ENCODE measurements at places on chromosomes 4 and X.

DNA sequence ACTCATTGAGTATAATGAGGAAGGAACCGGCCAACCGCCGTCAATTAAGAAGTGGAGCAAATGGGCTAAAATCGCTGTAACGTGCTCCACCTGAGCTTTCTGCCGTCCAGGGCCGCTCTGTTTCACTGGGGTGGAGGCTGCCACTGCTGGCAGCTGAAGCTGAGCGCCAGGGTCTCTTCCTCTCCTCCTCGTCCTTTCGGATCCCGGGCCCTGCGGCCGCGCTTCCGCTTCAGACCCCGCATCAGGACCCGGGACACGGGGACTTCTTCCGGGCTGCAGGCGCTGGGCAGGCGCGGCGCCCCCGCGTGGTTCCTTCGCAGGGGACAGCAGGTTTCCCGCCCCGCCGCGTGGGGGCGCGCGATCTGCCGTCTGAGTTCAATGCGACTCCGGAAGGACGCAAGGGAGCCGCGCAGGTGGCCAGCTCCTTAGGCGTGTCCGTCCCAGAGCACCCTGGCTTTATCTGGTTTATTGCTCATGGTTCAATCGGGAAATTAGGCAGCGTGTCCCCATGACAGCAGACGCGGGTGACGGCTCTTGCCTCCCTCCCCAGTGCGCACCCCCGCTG, 519.8 kb downstream of the TRIML1 start:
- no peak for DNase-seq
- no peaks in the 10 kb centered on the region for H3K4me1 ChIP-seq
- H3K27me3 ChIP-seq = peaks cover 9% of the 10 kb centered on the region
- H3K4me3 ChIP-seq = no peak overlapping the region
- H3K27ac ChIP-seq = no peak overlapping the region

- H3K4me1 ChIP-seq = no peaks in the 10 kb centered on the region
- H3K27ac ChIP-seq = no peak overlapping the region
- no peak for DNase-seq
- no peak overlapping the region for H3K4me3 ChIP-seq
- H3K27me3 ChIP-seq = peaks cover 10% of the 10 kb centered on the region
- no peaks in the 10 kb centered on the region for H3K36me3 ChIP-seq
Measured at GRCh38 chrX:140836874-140837273, 127.3 kb downstream of the LINC00632 start.

DNA sequence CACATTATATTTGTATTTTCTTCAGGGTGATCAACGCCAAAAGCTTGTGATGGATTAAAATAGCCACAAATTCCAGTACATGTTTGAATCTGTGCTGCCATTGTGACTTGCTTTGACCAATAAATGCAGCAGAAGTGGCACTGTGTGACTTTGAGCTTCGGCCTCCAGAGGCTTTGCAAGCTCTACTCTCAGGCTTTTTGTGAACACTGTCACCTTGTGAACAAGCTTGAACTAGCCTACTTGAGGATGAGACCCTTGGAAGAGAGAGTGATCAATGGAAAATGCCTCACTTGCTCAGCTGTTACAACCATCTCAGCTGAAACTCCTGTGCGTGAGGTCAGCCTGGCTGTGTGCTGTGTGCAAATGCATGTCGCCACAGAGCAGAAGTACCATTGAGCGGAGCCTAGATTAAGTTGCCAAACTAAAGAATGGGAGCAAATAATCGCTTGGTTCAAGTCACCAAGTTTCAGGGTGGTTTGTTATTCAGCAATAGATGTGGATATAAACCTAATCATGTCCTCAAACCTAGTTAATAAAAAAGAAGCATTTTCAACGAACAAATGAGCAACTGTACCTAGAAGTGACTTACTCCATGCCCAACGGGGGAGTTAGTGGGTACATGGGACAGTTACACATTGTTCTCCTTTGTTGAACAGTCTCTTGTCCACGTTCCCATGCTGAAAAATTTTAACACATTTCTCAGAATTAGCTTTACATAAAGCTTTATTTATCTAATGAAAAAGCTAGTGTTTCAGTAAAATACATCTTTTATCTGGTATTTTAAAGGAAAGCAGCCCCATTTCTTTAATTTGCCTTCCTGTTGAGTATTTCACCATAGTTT, 23.5 kb downstream of the NOA1 start:
- H3K36me3 ChIP-seq = no peaks in the 10 kb centered on the region
- H3K4me3 ChIP-seq = no peak overlapping the region
- H3K27ac ChIP-seq = no peak overlapping the region
- no peak for DNase-seq

- H3K4me3 ChIP-seq = no peak overlapping the region
- H3K27me3 ChIP-seq = no peaks in the 10 kb centered on the region
- H3K4me1 ChIP-seq = no peaks in the 10 kb centered on the region
- H3K27ac ChIP-seq = no peak overlapping the region
Measured at GRCh38 chr4:34861666-34862065, 1382.6 kb downstream of the ARAP2 start.

DNA sequence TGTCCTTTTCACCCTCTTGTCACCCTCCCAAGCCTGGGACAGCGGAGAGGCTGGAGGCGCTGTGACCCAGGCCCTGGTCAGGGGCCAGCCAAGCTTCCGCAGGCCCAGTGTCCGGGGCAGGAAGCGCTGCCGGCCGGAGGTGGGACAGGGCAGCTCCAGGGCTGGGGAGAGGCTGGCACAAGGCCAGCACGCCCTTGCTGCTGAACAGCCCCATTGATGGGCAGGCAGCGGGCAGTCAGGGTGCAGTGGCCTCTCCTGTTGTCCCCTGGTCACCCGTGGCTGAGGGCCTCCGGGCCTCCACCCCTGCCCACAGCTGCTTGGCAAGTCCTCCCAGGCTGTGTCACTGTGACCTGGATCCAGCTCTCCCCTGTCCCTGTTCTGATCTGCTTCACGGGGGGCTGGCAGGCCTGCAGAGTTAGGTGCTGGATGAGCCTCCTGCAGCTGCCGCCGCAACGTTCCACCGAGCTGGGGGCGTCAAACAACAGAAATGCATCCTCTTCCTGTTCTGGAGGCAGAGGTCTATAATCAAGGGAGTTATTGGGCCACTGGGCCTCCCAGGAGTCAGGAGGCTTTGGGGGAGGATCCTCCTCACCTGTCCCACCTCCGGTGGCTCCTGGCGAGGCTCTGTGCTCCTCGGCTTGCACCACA, 107.9 kb downstream of the PSAPL1 start:
- no peaks in the 10 kb centered on the region for H3K36me3 ChIP-seq
- H3K27me3 ChIP-seq = no peaks in the 10 kb centered on the region
- H3K27ac ChIP-seq = no peak overlapping the region
- peaks cover 12% of the 10 kb centered on the region for H3K4me1 ChIP-seq
- DNase-seq = no peak

- peaks cover 30% of the 10 kb centered on the region for H3K4me1 ChIP-seq
- peak overlapping the region; percentile 81 for H3K27ac ChIP-seq
- peak; percentile 40 for DNase-seq
- no peaks in the 10 kb centered on the region for H3K27me3 ChIP-seq
Measured at GRCh38 chrX:74119016-74119910, 184.7 kb upstream of the ZCCHC13 start.

- no peak overlapping the region for H3K27ac ChIP-seq
- DNase-seq = no peak
- H3K4me1 ChIP-seq = no peaks in the 10 kb centered on the region
- H3K27me3 ChIP-seq = no peaks in the 10 kb centered on the region
- H3K4me3 ChIP-seq = no peak overlapping the region
Measured at GRCh38 chr4:7610841-7611240, 176.1 kb upstream of the PSAPL1 start.

DNA sequence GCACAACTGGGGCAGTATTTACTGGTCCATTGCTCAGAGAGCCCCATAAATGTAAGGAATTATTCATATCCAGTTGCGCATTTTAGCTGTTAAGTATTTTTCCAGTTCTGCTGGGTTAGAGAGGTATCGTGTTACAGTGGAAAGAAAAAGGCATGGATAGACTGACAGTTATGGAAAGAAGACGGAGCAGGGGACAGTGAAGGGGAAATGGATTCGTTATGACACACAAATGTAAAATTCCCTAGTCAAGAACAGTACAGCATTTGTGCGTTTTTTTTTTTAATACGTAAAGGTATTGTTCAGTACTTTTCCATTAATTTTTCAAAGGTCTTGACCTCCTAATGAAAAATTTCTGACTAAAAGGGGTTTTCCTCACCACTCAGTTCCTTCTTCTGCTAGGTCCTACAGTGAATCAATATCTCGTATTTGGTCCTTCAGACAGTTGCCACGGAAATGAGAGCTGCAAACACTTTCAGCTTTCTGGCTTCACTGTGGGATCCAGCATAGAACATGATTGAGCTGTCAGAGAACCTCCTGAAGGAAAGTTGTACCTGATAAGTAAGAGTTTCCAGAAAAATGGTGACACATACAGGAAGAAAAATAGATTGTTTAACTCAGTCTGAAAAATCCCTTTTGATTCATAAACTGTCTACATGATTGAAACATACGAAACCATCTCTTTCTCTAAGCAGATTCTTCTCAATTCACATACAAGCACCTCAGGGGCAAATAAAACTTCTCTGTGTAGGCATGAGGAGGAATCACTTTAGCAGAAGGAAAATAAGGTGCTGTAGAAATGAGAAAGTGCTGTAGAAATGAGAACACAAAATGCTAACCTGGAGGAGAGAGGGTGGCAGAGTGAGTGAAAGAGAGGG, 21.8 kb upstream of the BBS12 start:
- no peak for DNase-seq
- H3K27me3 ChIP-seq = no peaks in the 10 kb centered on the region
- no peak overlapping the region for H3K27ac ChIP-seq
- H3K4me1 ChIP-seq = no peaks in the 10 kb centered on the region
- no peak overlapping the region for H3K4me3 ChIP-seq
- H3K36me3 ChIP-seq = no peaks in the 10 kb centered on the region

- peaks cover 37% of the 10 kb centered on the region for H3K4me1 ChIP-seq
- no peak overlapping the region for H3K4me3 ChIP-seq
- H3K27me3 ChIP-seq = no peaks in the 10 kb centered on the region
- no peaks in the 10 kb centered on the region for H3K36me3 ChIP-seq
- DNase-seq = no peak
- H3K27ac ChIP-seq = peak overlapping the region; percentile 90
Measured at GRCh38 chr4:147578593-147578992, 38.6 kb upstream of the TMEM184C start.

- DNase-seq = no peak
- no peak overlapping the region for H3K4me3 ChIP-seq
- H3K27ac ChIP-seq = no peak overlapping the region
- H3K27me3 ChIP-seq = no peaks in the 10 kb centered on the region
Measured at GRCh38 chrX:9183481-9183880, 149.6 kb upstream of the FAM9B start.

DNA sequence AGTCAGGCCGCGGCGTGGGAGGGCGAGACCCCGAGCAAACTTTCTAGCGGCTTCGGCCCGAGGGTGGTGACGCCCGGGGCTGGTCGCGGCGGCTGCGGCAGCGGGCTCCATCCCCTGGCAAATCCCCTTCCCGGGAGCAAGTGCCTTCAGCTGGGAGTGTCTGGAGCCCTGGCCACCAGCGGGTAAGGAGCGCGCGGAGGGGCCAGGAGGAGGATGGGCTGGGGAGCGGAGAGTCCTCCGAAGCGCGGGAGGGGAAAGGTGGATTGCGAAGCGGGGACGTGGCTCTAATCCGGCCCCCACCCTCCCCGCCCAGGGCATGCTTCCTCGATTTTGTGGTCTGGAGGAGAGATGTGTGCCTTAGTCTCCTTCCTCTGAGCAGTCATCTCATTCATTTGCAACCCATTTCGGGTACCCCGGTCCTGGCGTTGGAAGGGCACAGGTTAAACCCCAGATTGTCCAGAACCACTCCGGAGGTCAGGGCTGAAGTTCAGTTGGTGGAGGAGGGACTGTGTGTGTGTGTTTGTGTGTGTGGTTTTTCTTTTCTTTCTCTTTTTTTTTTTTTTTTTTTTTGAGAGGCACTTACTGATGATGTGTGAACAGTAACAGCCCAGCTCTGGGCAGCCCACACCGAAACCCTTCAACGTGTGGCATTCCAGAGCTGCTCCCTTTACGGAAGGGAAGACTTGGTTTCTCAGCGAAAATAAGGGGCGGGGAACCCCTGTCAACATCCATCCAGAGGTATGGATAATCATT, 516 bp downstream of the SGMS2 start:
- no peaks in the 10 kb centered on the region for H3K36me3 ChIP-seq
- no peaks in the 10 kb centered on the region for H3K27me3 ChIP-seq
- DNase-seq = peak; percentile 42
- H3K27ac ChIP-seq = peak overlapping the region; percentile 96
- peak overlapping the region; percentile 69 for H3K4me3 ChIP-seq

- DNase-seq = no peak
- no peak overlapping the region for H3K4me3 ChIP-seq
- peaks cover 16% of the 10 kb centered on the region for H3K4me1 ChIP-seq
Measured at GRCh38 chrX:107504006-107504405, 54.6 kb downstream of the FRMPD3 start.

GRCh38 chr4:8819019-8819418, 52.6 kb downstream of the HMX1 start:
- H3K27ac ChIP-seq = no peak overlapping the region
- DNase-seq = no peak
- H3K4me1 ChIP-seq = no peaks in the 10 kb centered on the region
- no peaks in the 10 kb centered on the region for H3K36me3 ChIP-seq

DNA sequence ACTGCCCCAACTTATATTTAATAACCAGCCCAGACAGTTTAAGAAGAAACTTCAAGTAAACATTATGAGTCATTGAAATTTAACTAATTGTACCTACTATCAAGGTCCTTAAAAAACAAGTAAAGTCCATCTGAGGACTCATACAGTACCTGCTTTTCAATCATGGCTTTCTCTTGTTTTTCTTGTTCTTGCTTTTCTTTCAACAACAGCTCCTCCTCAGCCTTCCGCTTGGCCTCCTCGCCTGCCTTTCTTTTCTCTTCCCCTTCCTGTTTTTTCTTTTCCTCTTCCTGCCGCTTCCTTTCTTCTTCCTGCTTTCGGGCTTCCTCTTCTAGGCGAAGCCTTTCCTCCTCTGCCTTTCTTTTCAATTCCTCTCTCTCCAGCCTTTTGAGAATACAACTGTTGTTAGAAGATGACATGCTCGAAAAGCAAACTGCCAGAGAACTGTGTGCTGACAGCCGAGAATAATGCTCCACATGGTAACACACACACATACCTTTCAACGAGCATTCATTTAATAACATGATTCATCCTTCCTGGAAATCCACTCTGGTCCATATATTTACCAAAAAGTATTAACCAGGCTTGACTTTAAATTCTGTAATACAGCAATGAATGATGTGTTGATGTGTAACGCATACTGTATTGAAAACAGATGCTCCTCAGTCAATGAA, 25.2 kb upstream of the BCLAF3 start:
- H3K4me1 ChIP-seq = no peaks in the 10 kb centered on the region
- no peak for DNase-seq
- no peaks in the 10 kb centered on the region for H3K36me3 ChIP-seq
- no peak overlapping the region for H3K4me3 ChIP-seq
- H3K27ac ChIP-seq = no peak overlapping the region

- H3K4me3 ChIP-seq = no peak overlapping the region
- H3K27me3 ChIP-seq = no peaks in the 10 kb centered on the region
- no peaks in the 10 kb centered on the region for H3K36me3 ChIP-seq
- H3K4me1 ChIP-seq = no peaks in the 10 kb centered on the region
- DNase-seq = no peak
Measured at GRCh38 chr4:57090079-57090478, 20.1 kb downstream of the IGFBP7 start.

GRCh38 chr4:163494360-163495241, at the start of gene TMA16:
Gene TMA16 (plus strand): TSS chr4:163494690. CDS start chr4:163494802, 112 bp downstream.
- H3K27ac ChIP-seq = peak within 1 kb of the TSS; percentile 93
- H3K36me3 ChIP-seq = no peaks in the 10 kb centered on the region
- DNase-seq = peak; percentile 83
- no peaks in the 10 kb centered on the region for H3K27me3 ChIP-seq
- no peaks in the 10 kb centered on the region for H3K4me1 ChIP-seq
